ENCODE measurements at places on chromosomes 5 and 9. TPM values are rescaled to one million over a fixed set of nuclear protein-coding genes. Genes with fewer than 3 reads are reported as not detected.

Gene FOXD4
- total RNA-seq = under 0.01 TPM

Gene PRR7
- 38.9 TPM for total RNA-seq

Gene UNC13B
- 28.4 TPM for total RNA-seq

Gene ATOSB
- 27.3 TPM for total RNA-seq

Data from melanocyte of skin (primary cell).